Aorta (tissue), 5 donors: ENCODE measurements at places on chromosomes 13 and 19. TPM values are rescaled to one million over a fixed set of nuclear protein-coding genes. Genes with fewer than 3 reads are reported as not detected.

DNA sequence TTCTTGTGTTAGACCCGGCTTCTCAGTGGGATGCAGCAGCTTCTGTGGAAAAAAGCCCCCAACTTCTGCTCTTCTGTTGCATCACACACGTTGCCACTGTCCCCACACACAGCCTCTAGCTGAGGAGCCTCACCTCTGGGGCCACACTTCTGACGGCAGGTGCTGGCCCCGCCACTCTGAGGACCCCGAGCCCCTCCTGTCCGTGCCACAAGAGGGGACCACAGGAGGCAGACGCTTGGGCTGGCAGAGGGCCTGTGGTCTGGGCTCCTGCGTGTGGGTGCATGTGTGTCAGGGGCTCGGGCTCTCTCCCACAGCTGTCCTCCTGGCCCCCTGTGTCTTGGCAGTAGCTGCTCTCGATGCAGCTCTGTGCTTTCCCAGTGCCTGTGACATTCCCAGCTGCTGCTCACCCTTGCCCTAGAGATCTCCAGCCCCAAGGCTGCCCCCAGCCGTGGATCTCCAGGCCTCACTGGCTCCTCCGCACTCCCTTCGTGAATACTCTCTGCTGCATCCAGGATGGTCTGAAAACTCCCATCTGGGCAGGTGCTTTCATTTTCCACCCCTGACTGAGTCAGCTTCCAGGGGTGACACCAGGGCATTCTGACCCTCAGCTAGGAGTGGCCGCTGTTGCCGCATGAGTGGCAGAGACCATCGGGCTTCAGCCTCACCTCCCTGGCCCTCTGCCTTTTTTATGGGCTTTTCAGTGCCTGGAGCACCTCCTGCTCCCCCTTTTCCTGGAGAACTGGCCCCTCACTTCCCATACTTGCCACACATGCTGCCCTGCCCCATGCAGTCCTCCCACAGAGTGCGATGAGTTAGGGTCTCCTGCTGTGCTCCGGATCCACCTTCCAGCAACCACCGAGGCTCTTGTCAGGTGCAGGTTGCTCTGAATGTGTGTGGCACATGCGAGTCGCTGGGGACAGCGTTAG, 13.7 kb downstream of the MAU2 start:
- no peak for DNase-seq
- H3K36me3 ChIP-seq: peaks cover 3% of the 10 kb centered on the region
- no peaks in the 10 kb centered on the region for H3K4me1 ChIP-seq
- H3K27me3 ChIP-seq: no peaks in the 10 kb centered on the region

GRCh38 chr13:97515643-97516042, 81.7 kb downstream of the RAP2A start:
- DNase-seq: no peak
- H3K27ac ChIP-seq: no peak overlapping the region
- H3K36me3 ChIP-seq: no peaks in the 10 kb centered on the region
- no peaks in the 10 kb centered on the region for H3K4me1 ChIP-seq

GRCh38 chr19:3669947-3670795, 30.1 kb downstream of the PIP5K1C start:
- no peaks in the 10 kb centered on the region for H3K27me3 ChIP-seq
- no peaks in the 10 kb centered on the region for H3K4me1 ChIP-seq
- peak; percentile 95 for DNase-seq

Gene GRK1
- 0.10 TPM for total RNA-seq

Gene ZNF253
- 12.6 TPM for total RNA-seq

Gene SPATA13
- 10.9 TPM for total RNA-seq

Gene ZNF420
- total RNA-seq: 11.8 TPM

Gene PRR19
- 0.45 TPM for total RNA-seq
